ENCODE measurements at places on chromosomes 7 and 10.

- DNase-seq: no peak
Observed at GRCh38 chr7:45394117-45394708, 180.0 kb upstream of the ADCY1 start.

DNA sequence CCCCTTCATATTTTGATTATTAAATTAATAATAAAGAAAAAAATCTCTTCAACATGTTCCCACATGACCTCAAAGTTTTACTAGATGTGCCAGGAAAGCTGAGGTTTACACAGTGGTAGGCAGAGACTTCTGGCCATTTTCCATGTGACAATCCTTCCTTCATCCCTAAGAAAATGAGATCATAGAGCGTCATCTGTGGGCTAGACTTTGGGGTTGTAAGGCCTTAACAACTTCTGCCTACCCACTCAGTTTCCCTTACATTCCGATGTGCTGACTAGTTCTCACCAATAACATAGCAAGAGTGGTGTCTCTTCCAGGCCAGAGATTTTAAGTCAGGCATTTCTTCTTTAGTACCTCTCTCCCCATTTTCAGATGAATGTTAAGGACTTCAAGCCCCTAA, 171.1 kb upstream of the PHF14 start:
- no peak for DNase-seq

DNA sequence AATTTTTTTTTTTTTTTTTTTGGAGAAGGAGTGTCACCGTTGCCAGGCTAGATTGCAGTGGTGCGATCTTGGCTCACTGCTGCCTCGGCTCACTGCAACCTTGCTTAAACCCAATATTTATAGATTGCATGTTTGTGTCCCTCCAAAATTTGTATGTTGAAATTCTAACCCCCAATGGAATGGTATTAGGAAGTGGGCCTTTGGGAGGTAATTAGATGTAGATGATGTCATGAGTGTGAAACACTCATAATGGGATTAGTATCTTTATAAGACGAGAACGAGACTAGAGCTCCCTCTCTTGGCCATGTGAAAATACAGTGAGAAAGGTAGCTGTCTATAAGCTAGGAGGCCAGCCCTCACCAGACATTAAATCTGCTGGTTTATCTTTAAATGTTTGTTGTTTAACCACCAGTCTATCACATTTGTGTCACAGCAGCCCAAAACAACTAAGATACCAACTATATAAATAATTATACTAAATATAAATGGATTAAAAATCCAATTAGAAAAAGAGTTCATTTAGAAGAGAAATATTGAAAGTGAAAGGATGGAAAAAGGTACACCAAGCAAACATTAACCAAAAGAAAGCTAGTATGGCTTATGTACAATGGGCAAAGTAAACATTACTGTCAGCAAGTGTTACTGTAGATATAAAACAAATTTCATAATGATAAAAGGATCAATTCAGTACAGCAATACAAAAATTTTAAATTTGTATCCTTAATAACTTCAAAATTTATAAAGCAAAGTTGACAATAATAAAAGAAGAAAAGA, 9.3 kb downstream of the TCAF1 start:
- DNase-seq: no peak

DNA sequence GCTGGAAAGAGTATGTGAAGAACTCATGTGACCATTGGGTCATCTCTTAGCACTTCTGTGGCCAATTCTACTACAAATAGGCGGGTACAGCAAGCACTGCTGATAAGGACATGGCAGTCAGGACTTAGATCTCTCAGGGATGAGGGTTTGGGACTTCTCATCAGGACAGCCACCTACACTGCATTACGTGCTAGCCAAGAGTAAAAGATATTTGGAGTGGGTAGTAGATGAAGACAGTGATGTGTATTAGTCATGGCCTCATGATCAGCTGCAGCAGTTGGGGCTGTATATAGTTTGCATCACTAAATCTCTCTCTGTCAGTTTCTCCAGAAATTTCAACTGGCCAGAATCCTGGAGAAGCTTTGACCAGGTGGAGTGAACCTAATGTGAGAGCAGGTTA, 9.2 kb downstream of the TAS2R60 start:
- no peak for DNase-seq

- DNase-seq: no peak
Observed at GRCh38 chr7:72924386-72924732, 536 bp upstream of the POM121 start.

DNA sequence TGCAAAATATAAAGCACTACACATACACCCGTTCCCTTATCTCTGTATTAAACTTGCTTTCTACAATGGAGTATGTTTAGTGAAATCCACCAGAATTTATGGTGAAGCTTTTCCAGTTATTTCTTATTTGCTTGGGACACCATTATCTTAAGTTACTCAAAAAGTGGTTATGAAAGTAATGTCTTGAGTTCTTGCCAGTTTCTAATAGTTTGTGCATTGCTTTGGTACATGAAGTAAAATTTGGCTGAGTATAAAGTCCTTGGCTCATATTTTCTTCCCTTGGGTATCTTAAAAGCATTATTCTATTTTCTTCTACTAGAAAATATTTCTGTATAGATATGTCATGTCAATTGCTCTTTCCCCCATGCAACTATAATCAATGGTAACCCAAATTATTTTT, 85.2 kb downstream of the POLR1F start:
- DNase-seq: no peak

GRCh38 chr10:97454330-97455036, 8.5 kb downstream of the ZDHHC16 start:
- DNase-seq: no peak

DNA sequence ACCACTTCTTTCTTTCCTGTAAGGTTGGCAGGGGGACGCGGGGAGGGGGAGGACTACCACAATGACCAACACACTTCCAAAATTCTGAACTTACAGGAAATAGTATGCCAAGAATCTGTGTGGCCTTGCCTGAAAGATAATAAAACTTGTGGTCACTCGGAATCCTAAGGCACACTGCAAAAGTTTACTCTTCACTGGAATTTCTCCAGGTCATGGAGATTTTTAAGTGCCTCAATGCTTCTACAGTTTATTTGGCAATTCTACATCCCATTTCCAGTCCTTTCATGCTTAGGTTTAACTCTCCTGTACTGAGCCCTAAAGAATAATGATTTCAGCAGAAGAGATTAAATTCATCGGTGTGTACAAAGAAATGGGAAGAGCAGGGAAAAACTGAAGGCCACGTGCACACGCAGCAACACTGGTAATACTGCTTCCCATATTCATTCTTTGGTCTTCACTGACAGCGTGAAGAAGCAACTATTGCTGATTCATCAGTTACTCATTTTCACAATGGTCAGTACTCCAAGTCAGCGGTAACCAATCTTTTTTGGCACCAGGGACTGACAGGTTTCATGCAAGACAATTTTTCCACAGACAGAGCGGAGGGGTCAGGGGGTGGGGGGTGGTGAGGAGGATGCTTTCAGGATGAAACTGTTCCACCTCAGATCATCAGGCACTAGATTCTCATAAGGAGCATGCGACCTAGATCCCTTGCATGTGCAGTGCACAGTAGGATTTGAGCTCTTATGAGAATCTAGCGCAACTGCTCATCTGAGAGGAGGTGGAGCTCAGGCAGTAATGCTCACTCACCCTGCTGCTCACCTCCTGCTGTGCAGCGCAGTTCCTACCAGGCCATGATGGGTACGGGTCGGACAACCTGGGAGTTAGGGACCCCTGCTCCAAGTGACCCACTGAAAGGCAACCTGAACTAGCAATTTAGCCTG, 9.8 kb downstream of the LARP4B start:
- DNase-seq: no peak

DNA sequence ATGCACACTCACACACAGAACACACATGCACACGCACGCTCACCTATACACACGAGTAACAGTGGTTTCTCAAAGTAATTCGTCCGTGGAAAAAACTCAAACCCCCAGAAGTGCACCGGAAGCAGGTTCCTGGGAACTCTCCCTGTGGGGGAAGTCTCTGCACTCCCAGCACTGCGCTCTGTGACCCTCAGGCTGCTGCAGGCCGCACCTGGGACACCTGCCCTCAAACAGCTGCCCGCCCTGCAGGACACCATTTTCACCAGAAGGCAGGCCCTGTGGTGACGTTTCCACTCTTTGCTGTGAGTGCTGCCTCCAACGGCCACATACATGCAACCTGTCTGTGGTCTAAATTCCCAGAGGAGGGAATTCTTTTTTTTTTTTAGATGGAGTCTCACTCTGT, 21.3 kb downstream of the YKT6 start:
- no peak for DNase-seq

- no peak for DNase-seq
Observed at GRCh38 chr10:100779329-100779728, 33.9 kb downstream of the PAX2 start.

DNA sequence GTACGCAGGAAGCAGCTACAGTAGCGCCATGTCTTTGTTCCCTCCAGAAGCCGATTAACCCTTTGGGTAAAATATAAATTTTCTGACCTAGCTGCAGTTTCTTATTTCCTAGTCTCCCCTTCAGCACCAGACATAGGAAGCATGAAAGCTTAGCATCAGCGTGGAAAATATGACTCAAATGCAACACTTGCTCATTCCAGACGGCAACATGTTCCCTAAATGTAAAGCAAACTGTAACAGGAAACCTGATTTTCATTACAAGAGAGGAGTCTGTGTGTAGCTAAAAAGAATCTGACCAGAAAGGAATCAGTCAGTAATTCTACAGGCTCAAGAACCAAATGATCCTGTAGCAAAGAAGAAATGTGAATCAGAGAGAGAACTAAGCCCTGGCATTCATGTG, 219.2 kb downstream of the C7orf25 start:
- no peak for DNase-seq

GRCh38 chr10:102814873-102815661, 22.1 kb downstream of the CYP17A1 start:
- DNase-seq: no peak

DNA sequence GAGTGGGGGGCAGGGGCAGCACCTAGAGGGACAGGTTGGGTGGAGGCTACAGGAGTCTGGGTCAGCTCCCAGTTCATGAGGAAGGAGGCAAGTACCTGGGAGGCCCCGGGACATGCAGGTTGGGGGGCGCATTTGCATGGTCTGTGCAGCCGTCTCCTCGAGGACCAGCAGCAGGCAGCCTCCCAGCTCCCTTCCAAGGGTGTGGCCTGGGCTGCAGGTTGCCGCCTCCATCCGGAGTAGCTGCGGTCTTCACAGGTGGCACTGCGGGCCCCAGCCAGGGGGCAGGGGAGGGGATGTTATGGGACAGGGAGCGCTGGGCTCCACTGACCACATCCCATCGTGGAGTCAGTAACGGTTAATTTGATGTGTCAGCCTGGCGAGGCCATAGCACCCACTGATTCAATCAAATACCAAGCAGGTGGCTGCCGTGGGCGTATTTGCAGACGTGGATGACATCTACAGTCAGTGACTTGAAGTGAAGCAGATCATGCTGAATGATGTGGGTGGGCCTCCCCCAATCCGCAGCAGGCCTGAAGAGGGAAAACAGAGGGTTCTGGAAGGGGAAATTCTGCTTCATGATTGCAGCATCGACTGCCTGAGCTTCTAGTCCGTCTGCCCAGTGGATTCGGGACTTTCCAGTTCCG, 81.6 kb downstream of the PRKAG2 start:
- no peak for DNase-seq

- DNase-seq: no peak
Observed at GRCh38 chr7:18414885-18415284, 80.7 kb upstream of the HDAC9 start.

DNA sequence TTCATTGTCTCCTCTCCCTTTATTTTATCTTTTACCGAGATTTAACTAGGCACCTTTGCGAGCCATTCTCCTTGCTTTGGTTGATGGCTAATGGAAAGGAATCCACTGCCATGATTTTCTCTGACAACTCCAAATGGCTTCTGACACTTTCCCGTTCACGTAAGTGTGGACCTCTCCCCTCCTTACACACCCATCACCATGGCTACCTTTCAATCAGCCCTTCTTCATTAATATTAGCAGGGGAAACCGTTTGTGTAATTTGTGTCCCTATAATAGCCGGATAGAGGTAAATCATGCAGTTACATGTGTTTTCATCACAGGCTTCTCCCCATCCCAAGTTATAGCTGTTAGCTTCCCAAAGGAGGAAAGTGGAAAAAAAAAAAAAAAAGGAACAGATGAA, 767.3 kb downstream of the MAGI2 start:
- no peak for DNase-seq

DNA sequence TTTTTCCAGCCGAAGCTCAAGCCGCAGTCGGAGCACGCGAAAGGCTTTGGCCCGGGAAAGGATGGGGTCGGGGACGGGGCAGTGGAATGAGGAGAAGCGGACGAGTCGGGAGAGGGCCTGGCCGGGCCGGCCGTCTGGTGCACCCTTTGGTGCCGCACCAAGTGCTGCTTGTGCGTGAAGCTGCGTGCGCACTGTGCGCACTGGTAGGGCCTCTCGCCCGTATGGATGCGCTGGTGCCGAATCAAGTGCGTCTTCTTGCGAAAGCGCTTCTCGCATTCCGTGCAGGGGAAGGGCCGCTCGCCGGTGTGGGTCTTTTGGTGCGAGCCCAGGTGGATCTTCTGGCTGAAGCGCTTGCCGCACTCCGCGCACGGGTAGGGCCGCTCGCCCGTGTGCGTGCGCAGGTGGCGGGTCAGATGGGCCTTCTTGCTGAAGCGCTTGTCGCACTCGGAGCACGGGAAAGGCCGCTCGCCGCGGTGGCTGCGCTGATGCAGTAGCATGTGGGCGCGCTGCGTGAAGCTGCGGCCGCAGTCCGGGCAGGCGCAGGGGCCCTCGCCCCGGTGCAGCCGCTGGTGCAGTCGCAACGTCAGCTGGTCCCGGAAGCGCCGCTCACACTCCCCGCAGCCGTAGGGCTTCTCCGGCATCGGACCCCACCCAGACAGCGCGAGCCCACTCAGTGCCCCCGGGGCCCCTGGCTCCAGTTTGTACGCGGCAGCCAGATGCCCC, 7.8 kb downstream of the ZNF467 start:
- DNase-seq: no peak

DNA sequence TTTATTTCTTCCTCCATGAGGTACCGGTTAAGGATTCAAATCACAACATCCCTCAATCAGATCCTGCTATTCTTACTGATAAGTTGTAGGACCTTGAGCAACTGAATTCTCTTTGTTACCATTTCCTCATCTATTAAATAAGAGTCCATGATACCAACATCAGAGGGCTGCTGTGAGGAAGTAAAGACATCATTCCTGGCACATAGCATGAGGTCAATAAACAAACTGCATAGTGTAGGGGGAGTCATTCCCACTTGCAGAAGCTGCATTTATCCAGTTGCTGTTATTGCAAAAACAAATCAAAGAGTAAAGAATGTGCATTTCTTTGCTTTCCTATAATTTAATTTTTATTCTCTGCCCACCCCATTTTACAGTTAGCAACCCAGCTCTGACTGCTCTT, 36.8 kb downstream of the LDB3 start:
- DNase-seq: no peak

DNA sequence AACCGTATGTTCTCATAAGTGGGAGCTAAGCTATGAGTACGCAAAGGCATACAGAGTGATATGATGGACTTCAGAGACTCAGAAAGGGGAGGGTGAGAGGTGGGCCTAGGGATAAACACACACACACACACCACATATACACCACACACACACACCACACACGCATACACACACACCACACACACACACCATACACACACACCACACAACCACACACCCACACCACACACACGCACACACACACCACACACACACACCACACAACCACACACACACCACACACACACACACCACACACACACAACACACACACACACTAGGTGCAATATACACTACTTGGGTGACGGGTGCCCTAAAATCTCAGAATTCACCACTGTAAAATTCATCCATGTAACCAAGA, 113.6 kb upstream of the ADAM12 start:
- DNase-seq: no peak
